ENCODE measurements at places on chromosomes 5 and 9.

DNA sequence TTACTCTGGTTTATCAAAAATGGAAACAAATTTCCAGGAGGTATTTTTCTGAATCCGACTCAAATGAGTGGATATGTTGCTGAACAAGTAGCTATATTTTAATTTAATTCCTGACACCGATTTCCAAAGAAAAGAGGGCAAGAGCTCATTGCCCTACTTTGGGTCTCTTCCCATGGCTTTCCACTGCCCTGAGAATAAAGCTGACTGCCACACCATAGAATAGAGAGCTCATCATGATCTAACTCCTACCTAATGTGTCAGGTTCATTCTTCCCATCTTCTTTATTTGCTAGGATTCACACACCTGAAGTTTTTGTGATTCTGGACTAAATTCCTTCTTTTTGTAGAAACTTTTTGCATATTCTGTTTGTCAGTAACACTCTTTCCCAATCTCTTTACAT lies 792.1 kb downstream of the DTWD2 start:
- no peak for DNase-seq

GRCh38 chr5:180155365-180155926 lies 53.6 kb downstream of the RASGEF1C start:
- no peak for DNase-seq

GRCh38 chr5:92401492-92401891 lies 1018.4 kb upstream of the ARRDC3 start:
- no peak for DNase-seq

DNA sequence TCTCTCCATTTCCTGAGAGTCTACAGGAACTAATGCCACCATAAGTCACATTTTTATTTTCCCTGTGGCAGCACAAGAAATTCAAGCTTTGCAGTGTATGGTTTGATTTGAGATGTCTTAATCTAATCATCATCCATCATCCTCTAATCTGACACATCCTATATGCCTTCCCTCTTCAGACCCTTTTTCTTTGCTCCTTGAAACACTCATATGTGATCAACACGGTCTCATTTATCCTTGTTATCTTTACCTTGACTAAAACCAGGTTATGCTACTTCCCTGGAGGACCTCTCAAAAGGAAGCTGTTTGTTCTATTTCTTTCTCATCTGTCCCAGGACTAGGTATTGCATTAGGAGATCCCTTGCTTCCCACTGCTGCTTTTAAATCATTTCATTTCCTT lies 146.9 kb upstream of the MRPS30 start:
- no peak for DNase-seq

DNA sequence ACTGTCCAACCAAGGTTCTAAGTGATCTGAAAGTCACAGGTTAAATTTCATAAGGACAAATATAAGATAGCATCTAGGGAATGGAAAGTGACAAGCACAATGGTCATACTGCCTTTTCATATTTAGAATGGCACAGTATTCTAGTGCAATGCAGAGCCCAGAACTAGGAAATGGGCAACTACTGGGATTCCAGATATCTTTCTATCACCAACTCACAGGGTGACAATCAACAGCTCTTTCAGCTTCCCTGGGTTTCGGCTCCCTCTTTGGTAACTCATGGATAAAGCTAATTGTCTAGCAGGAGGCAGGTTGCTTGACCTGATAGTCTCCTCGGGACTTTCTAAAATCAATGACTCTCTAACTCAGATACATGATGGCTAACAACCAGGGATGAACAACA lies 60.4 kb downstream of the NR3C1 start:
- DNase-seq = no peak

DNA sequence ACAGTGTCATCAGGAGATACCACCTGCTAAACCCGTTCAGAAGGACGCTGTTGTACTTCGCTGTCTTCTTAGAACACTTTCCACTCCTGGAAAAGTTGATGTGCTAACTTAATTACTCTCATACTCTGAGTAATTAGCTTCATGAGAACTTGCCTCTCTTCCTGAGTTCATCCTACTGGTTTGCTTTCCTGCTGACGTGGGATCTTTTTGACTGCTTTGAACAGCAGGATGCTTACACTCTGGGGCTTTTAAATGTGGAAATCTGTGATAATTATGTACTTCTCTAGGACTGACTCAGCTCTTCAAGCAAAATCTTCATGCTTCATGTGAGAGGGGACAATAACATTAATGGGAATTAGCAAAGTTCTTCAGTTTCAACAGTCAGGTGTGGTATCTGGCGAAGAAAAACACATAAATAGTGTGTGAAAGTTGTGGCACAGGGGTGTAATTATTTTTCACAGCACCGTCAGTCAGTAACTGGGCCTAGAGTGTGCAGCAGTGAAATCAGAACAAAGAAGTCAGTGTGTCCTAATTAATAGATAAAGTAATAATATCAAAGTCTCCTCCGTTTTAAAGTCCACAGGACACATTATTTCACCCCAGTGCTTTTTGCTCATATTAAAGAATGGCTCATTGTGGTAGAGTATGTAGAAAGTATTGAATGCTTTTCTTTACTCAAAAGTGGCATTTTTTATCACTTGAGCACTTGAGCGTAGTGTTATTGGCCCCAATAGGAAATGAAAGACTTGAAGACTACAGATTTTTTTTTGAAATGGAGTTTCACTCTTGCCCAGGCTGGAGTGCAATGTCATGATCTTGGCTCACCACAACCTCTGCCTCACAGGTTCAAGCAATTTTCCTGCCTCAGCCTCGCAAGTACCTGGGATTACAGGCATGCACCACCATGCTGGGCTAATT lies 140.9 kb upstream of the DMRT1 start:
- DNase-seq = no peak

DNA sequence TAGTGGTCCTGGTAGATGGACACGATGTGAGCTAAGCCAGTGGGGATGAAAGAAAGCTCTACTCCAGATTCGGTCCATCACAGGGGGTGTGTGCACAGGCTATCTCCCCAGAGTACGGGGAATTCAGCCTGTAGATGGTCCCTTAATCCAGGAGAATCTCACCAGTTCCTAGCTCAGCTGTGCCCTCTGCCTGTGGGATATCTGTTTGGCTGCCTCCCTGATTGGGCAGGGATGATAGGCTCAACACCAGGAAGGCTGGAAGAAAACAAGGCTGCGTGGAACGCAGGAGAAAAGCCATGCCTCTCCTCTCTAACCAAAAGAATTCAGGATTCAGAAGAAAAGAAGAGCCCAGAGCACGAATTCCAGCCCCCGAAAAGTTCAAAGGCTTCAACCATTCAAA lies 40.9 kb downstream of the VLDLR start:
- no peak for DNase-seq

DNA sequence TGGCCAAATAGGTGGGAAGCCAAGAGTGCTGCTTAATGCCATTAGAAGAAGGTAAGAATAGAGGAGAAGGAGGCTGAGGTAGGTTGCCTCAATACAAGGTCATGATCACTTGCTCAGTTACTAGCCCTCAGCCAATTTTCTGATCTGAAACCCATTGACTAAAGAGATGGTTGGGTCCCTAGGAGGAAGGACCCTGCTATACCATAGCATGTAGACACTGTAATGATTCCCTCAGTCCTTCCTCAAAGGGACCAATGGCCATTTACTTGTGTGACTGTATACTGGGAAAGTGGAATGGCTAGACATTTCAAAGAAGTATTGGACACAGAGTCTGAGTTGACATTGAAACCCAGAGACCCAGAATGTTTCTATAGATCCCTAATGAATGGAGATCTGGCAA lies 108.5 kb upstream of the MAP1B start:
- no peak for DNase-seq

DNA sequence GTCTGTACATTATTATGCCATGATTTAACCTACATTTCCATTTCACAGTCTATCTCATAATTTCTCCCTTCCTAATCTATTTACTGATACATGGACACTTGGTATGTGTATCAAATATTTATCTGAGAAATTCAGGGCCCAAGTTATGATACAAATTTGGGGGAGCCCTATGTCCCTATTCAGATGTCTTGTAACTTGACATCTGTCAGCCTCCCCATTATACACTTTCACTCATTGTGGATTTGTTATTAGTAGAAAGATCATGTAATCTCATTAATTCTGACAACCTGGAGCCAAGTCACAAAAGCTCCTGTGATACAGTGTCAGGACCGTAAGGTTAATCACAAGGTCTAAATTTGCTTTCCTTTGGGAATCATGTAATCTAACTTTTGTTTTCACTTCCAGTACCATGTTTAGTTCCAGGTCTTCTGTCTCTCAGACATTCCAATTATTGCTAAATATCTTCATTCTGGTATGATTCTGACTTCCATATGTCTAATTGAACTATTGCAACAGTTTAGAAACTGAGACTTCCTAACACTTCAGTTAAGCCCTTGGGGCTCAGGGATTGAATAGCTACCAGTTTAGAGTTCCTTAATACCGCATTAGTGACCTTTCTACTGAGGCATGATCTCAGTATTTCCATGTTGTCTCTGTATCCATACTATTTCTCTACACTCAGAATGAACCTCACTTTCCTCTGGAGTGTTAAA lies 182.9 kb upstream of the NUDT12 start:
- no peak for DNase-seq

- DNase-seq = no peak
Observed at GRCh38 chr9:99592834-99593574, 228.7 kb upstream of the NR4A3 start.

GRCh38 chr9:10703139-10703538 lies 90.3 kb upstream of the PTPRD start:
- DNase-seq = no peak

GRCh38 chr9:87292449-87293191 lies 205.0 kb upstream of the DAPK1 start:
- no peak for DNase-seq

- no peak for DNase-seq
Observed at GRCh38 chr9:72592502-72593403, 71.3 kb downstream of the TMC1 start.

- DNase-seq = no peak
Observed at GRCh38 chr9:86329649-86330048, 24.6 kb downstream of the TUT7 start.

DNA sequence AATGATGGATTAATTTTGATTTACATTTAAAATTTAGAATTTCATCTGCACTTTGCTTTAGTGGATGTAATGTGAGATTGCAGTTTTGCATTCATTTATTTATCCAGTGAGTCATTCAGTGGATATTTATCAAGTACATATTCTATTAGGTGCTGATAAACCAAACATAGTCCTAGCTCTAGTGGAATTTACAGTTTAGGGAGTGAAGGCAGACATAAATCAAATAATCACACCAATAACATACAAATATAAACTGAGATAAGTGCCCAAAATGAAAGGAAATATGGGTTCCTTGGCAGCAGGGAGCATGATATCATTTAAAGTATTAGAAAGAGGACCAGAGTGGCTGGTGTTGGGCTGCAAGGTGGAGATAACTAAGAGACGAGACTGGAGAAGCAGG lies 14.7 kb upstream of the NIPBL start:
- no peak for DNase-seq

GRCh38 chr5:55159763-55160492 lies at the start of gene GPX8:
Gene GPX8 (plus strand): TSS chr5:55160171. CDS start chr5:55160193, 22 bp downstream.
- no peak for DNase-seq

GRCh38 chr9:73872701-73873100 lies 624.4 kb upstream of the RORB start:
- no peak for DNase-seq

GRCh38 chr9:28001096-28001495 lies 427.8 kb upstream of the C9orf72 start:
- no peak for DNase-seq

DNA sequence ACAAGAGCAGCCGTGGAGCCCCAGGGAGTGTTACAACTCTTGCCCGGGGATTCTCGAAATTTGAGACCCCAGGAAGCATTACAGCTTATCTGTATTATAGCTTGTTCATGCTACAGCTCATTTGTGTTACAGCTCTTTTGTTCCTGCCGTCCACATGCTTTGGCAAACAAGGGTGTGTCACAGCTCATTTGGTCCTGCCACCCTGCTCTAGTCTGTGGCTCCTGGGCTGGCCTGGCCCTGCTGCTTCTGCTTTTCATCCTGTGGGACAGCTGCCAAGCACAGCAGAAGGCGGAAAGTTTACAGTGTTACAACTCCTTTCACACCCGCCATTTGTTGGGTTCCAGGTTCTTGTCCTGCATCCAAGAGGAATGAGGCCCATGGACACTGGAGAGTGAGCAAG lies 685.0 kb downstream of the SLCO4C1 start:
- DNase-seq = no peak

DNA sequence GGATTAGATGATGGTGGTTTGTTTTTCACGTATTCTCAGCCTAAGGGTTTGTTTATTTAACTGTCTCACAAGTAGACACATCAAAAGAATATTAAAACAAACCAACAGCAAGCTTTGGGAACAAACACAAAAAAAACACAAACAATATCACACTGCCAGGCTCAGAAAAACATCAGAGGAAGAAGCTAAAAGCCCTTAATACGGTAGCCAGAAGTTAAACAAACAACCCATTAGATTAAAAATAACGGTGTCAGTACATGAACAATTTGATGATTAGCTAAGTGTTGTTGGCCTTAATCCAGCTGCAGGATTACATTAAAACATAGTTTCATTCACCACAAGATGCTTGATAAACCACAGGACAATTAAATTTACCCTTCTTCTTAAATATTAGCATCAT lies 15.9 kb upstream of the DMRT2 start:
- DNase-seq = no peak

GRCh38 chr5:101997235-101997634 lies 298.8 kb downstream of the SLCO4C1 start:
- DNase-seq = no peak

DNA sequence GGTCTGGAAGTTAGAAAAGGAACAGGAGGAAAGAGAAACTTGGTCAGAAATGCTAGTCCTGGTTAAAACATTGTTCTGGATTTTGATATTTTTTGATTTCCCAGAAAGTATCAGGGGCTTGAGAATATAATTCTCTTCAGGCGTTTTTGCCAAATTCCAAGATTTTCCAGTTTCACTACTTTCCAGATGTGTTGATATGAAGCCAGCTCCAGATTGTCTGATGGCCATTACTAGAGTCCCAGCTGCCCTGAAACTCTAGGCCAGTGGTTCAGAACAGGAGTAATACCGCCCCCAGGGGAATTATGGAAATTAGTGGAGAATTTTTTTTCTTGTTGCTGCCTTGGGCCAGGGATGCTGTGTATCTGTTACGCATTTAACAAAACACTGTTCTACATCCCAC lies 88.6 kb downstream of the KCNN2 start:
- no peak for DNase-seq

DNA sequence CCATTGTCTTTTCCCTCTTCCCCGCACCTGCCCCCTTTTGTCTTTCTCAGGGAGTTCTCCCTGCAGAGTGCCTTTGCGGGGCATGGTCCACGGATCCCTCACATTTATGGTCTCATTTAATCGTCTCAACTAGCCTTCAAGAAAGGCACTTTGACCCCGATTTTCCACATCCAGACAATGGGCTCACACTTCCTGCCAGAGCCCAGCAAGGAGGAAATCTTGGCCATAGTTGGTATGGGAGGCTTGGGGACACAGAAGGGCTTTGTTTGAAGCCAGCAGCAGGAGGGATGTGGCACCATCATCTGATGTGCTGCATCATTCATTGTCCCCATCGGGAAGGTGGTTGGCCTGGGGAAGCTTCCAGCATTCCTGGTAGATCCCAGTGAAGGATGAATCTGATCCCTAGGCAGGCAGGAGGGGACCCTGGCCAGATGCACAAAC lies 24.9 kb downstream of the GSN start:
- DNase-seq = no peak
